ENCODE measurements at places on chromosomes 5 and 9.

DNA sequence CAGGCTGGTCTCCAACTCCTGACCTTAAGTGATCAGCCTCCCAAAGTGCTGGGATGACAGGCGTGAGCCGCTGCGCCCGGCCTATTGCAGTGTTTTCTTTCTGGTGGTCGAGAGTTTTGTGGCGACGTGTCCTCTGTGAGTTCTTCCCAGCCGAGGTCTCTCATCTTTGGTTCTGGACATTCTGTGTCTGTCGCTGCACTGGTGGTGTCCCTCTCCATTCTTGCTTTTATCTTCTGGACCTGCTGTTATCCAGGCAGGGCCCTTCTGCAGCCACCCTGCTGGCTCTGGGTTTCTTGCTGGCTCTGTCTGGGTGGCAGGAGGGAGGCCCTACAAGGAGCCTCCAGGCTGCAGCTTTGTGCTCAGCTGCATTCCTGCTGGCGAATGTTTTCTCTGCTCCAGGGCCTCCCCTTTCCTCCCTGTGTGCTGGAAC, 49.1 kb upstream of the EXOC3 start:
- no peaks in the 10 kb centered on the region for H3K27me3 ChIP-seq
- DNase-seq: peak; percentile 18
- H3K27ac ChIP-seq: peak overlapping the region; percentile 89
- H3K4me3 ChIP-seq: peak overlapping the region; percentile 58
- peaks cover 2% of the 10 kb centered on the region for H3K36me3 ChIP-seq
- H3K4me1 ChIP-seq: peaks cover 37% of the 10 kb centered on the region

- H3K4me1 ChIP-seq: no peaks in the 10 kb centered on the region
- H3K27ac ChIP-seq: no peak overlapping the region
- no peak for DNase-seq
- no peaks in the 10 kb centered on the region for H3K36me3 ChIP-seq
- no peaks in the 10 kb centered on the region for H3K27me3 ChIP-seq
Observed at GRCh38 chr9:17052626-17053025, 82.2 kb upstream of the CNTLN start.

DNA sequence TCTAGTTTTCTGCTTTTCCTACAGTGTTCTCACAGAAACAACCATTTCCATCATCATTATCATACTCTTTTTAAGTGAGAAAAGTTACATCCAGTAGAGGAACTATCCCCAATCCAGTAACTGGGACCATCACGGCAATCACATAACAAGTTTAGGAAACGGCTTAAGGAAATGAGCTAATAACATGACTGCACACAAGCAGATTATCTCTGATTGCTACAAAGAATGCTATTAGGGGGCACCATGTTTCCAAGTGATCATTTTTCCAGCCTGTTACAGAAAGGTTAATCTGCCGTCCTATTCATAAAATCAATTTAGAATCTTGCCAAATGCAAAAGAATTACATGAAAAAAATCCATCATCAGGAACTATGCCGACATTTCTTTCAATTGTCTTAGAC, 94.6 kb downstream of the EFNA5 start:
- H3K4me1 ChIP-seq: peaks cover 11% of the 10 kb centered on the region
- no peaks in the 10 kb centered on the region for H3K36me3 ChIP-seq
- H3K27ac ChIP-seq: no peak overlapping the region
- no peak overlapping the region for H3K4me3 ChIP-seq
- no peak for DNase-seq

- H3K27ac ChIP-seq: no peak overlapping the region
- no peak for DNase-seq
- no peaks in the 10 kb centered on the region for H3K4me1 ChIP-seq
- H3K4me3 ChIP-seq: no peak overlapping the region
Observed at GRCh38 chr5:16897284-16897704, 38.8 kb downstream of the MYO10 start.

DNA sequence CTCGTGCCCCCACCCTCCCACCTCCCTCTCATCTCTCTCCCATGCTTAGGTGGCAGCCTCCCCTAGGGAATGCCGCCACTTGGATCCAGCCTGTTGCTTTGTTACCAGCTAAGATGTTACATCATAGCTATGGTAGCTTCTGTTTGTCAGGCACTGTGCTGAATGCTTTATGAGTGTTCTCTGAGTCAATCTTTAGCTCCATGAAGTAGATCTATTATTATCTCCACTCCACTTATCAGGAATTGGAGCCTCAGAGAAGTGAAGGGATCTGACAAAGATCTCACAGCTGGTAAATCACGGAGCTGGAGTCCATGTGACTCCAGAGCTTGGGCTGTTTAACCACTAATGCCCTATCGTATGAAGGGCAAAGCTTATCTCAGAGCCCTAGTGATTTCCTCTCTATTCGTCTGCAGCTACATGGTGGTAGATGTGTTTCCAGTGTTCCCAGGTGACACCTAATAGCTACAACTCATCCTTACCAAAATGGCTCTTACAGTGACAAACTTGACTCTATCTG, 54.1 kb downstream of the GARNL3 start:
- no peak overlapping the region for H3K27ac ChIP-seq
- no peak for DNase-seq
- no peaks in the 10 kb centered on the region for H3K27me3 ChIP-seq
- no peak overlapping the region for H3K4me3 ChIP-seq

DNA sequence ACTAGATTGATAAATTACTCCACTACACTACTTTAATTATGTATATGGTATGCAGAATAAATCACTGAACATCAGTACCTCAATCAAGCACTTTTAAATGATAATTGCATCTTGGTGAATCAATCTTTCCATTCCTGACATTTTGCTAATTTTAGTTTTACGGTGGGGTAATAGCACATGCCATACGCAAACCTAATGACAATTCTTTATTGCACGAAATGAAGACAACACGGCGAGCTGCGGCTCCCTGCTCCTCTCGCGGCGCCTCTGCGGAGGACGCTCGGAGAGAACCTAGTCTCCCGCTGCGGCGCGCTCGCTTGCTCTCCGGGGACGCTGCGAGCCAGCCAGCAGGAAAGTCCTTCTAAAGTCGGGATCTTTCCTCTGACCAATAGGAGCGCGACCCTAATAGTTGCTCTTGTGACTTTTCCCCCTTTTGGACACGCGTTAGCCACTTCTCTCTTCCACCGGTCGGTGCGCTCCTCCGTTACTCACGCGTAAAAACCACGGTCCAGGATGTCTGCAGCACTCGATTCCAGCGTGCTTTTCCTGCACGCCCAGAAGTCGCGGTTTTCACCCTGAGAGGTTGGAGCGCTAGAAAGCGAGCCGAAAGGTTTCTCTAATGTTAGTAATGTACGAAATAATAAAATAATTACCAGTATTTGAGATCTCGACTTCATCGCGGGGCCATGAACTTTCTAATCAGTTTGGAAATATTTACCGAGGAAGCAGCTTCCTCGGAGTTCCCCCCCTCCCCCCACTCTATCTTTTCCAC, 1.0 kb upstream of the MEF2C start:
- H3K4me3 ChIP-seq: peak overlapping the region; percentile 82
- DNase-seq: no peak

GRCh38 chr5:172901012-172901780, 58.0 kb upstream of the RPL26L1 start:
- no peaks in the 10 kb centered on the region for H3K36me3 ChIP-seq
- H3K4me1 ChIP-seq: peaks cover 9% of the 10 kb centered on the region
- DNase-seq: no peak
- no peak overlapping the region for H3K27ac ChIP-seq
- no peak overlapping the region for H3K4me3 ChIP-seq
- H3K27me3 ChIP-seq: no peaks in the 10 kb centered on the region

- no peaks in the 10 kb centered on the region for H3K4me1 ChIP-seq
- no peak for DNase-seq
- no peaks in the 10 kb centered on the region for H3K27me3 ChIP-seq
- H3K27ac ChIP-seq: no peak overlapping the region
Observed at GRCh38 chr9:85173967-85174366, 504.4 kb downstream of the NTRK2 start.

- H3K27ac ChIP-seq: no peak overlapping the region
- no peak overlapping the region for H3K4me3 ChIP-seq
- no peaks in the 10 kb centered on the region for H3K36me3 ChIP-seq
- no peak for DNase-seq
- H3K27me3 ChIP-seq: peaks cover 19% of the 10 kb centered on the region
- H3K4me1 ChIP-seq: no peaks in the 10 kb centered on the region
Observed at GRCh38 chr9:109428854-109429253, 69.3 kb downstream of the PTPN3 start.

- no peak for DNase-seq
- H3K36me3 ChIP-seq: no peaks in the 10 kb centered on the region
- peaks cover 3% of the 10 kb centered on the region for H3K27me3 ChIP-seq
- H3K4me3 ChIP-seq: no peak overlapping the region
Observed at GRCh38 chr9:4259489-4259888, 40.4 kb downstream of the GLIS3 start.

DNA sequence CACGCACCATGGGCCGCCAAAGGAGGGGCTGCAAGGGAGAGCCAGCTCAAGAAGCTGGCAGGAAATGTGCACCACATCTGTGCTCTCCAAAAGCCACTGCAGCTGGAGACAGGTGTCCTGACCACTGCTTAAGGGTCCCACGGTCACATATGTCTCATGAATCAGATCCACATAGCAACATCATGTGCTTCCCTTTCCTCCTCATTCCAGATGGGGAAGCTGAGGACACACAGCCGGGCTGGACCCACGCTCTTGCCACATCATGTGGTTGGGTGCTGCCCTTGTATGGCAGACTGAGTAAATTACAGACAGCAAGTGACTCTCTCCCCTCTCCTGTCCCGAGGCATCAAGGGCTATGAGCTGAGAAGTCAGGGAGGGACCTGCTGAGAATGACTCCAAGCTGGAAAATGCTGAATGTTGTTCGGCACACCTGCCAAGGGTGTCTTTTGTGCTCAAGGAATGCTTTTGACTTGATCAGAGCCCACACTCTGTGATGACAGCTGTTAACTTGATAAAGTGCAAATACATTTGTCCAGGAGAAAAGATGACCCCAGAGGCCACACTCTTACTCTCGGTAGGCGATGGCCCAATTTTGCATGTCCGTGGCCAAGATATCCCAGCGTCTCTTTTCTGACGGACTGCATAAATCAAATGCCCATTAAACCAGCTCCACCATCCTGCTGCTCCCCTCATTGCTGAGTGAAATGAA, 58.2 kb downstream of the NSUN2 start:
- H3K4me3 ChIP-seq: no peak overlapping the region

GRCh38 chr5:179906795-179907555, 722 bp downstream of the TBC1D9B start:
- DNase-seq: peak; percentile 32
- peaks cover 17% of the 10 kb centered on the region for H3K36me3 ChIP-seq
- H3K4me1 ChIP-seq: peaks cover 15% of the 10 kb centered on the region
- peak overlapping the region; percentile 62 for H3K27ac ChIP-seq
- H3K4me3 ChIP-seq: peak overlapping the region; percentile 87

- H3K27ac ChIP-seq: no peak overlapping the region
- no peak for DNase-seq
- H3K27me3 ChIP-seq: peaks cover 71% of the 10 kb centered on the region
- peaks cover 23% of the 10 kb centered on the region for H3K4me1 ChIP-seq
Observed at GRCh38 chr9:126614088-126614454, 343 bp downstream of the LMX1B start.

DNA sequence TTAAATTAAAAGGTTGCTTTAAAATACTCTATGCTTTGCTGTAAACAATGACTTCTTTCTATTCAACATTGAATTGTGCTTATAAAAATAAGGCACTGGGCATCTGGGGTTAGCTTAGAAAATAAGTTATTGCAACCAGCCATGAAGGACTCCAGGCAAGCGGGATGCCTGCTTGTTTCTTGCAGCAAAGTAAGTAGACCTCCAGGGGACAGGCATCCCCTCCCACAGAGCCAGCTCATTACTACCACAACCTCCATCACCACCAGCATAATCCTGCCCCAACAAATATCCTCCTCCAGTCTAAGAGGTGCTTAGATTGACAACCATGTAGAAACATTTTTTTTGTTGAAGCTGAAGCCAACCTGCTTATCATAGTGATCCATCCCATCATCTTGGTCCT, 190.4 kb downstream of the TARS1 start:
- no peaks in the 10 kb centered on the region for H3K4me1 ChIP-seq
- H3K36me3 ChIP-seq: no peaks in the 10 kb centered on the region
- DNase-seq: no peak
- H3K4me3 ChIP-seq: no peak overlapping the region

GRCh38 chr5:180832638-180833068, 28.4 kb downstream of the ZFP62 start:
- H3K27me3 ChIP-seq: no peaks in the 10 kb centered on the region
- H3K36me3 ChIP-seq: peaks cover 64% of the 10 kb centered on the region
- peaks cover 32% of the 10 kb centered on the region for H3K4me1 ChIP-seq
- H3K4me3 ChIP-seq: peak overlapping the region; percentile 96

- DNase-seq: no peak
- H3K4me3 ChIP-seq: no peak overlapping the region
- peaks cover 6% of the 10 kb centered on the region for H3K4me1 ChIP-seq
- H3K27ac ChIP-seq: no peak overlapping the region
- no peaks in the 10 kb centered on the region for H3K27me3 ChIP-seq
Observed at GRCh38 chr9:112447283-112447761, 39.3 kb upstream of the KIAA1958 start.

DNA sequence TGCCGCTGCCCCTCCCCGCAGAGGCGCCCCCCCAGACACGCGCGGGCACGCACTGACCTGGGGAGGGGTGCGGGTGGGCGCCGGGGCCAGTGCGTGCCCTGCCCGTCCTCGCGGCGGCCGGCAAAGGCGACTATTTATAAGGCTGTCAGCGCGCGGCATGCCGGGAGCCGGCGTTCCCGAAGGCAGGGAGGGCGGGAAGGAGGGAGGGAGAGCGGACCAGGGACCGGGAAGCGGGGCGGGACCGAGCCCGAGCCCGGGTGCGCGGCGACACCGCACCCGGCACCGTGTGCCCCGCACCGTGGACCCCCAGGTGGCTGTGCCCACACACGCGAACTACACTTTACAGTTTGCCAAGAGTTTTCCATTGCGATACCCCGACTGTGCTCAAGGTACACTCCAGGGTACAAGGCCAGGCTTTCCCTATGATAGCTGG, at the start of gene AK1:
AK1 (minus strand) TSS at position 110 of the 433 bp plus-strand sequence. CDS start 3,058 bp downstream, outside the sequence.
- H3K27me3 ChIP-seq: no peaks in the 10 kb centered on the region
- no peak within 1 kb of the TSS for H3K4me3 ChIP-seq
- DNase-seq: no peak
- H3K36me3 ChIP-seq: peaks cover 7% of the 10 kb centered on the region
- peaks cover 2% of the 10 kb centered on the region for H3K4me1 ChIP-seq

GRCh38 chr5:82758881-82759280, 318.3 kb downstream of the TMEM167A start:
- no peaks in the 10 kb centered on the region for H3K36me3 ChIP-seq
- H3K4me1 ChIP-seq: no peaks in the 10 kb centered on the region
- H3K4me3 ChIP-seq: no peak overlapping the region

GRCh38 chr5:82610686-82611085, 332.5 kb upstream of the RPS23 start:
- H3K27me3 ChIP-seq: peaks cover 3% of the 10 kb centered on the region
- DNase-seq: no peak
- H3K4me1 ChIP-seq: peaks cover 5% of the 10 kb centered on the region
- no peaks in the 10 kb centered on the region for H3K36me3 ChIP-seq

- H3K27ac ChIP-seq: no peak overlapping the region
- DNase-seq: no peak
- H3K4me3 ChIP-seq: no peak overlapping the region
- H3K36me3 ChIP-seq: no peaks in the 10 kb centered on the region
- peaks cover 2% of the 10 kb centered on the region for H3K27me3 ChIP-seq
- peaks cover 5% of the 10 kb centered on the region for H3K4me1 ChIP-seq
Observed at GRCh38 chr9:124495126-124496074, 11.8 kb downstream of the NR5A1 start.

GRCh38 chr9:116451500-116452115, 235.5 kb upstream of the TRIM32 start:
- H3K4me1 ChIP-seq: no peaks in the 10 kb centered on the region
- H3K27ac ChIP-seq: no peak overlapping the region
- H3K27me3 ChIP-seq: no peaks in the 10 kb centered on the region
- no peak for DNase-seq
- no peaks in the 10 kb centered on the region for H3K36me3 ChIP-seq

Measured in activated CD4-positive, alpha-beta memory T cell treated with anti-CD3 and anti-CD28 coated beads, Interleukin-2, amount 10 ng/mL, durations not matched to agents 7 days and 5 days (primary cell).